ENCODE measurements at places on chromosomes 6 and 20.

- DNase-seq, result no peak
Measured at GRCh38 chr20:24366336-24367004, 103.0 kb upstream of the SYNDIG1 start.

DNA sequence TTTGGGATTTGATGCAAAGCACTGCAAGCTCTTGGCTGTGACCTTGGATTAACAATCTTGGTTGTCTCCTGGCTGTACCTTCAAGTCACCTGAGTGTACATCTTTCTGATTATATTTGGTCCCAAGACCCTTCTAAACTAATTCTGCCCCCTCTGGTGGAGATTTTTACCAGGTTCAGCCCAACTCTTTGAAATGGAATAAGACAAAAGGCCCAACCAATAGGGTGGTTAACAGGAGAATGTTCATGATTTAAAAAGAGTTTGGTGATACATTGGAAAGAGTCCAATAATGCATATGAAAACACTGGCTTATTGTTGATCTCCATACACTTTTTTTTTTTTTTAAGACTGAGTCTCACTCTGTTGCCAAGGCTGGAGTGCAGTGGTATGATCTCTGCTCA lies 77.5 kb upstream of the CD83 start:
- DNase-seq, result no peak

DNA sequence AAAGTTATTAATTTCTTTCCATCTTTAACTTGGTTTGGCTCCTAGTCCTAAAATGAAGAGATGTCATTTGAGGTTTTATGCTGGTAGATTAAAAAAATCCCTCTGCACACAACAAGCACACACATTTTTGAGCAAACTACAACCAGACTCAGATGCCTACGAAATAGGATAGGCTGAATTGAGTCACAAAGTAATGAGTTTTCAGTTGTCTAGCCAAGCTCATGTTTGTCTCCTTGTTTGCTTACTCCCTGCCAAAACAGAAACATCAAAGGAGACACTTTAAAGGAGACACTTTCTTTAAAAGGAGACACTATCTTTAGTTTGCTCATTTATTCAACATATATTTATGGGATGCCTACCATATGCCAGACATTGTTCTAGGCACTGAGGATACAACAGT lies 56.2 kb downstream of the TPBG start:
- no peak for DNase-seq

- no peak for DNase-seq
Measured at GRCh38 chr6:11500008-11500407, 37.5 kb upstream of the TMEM170B start.

DNA sequence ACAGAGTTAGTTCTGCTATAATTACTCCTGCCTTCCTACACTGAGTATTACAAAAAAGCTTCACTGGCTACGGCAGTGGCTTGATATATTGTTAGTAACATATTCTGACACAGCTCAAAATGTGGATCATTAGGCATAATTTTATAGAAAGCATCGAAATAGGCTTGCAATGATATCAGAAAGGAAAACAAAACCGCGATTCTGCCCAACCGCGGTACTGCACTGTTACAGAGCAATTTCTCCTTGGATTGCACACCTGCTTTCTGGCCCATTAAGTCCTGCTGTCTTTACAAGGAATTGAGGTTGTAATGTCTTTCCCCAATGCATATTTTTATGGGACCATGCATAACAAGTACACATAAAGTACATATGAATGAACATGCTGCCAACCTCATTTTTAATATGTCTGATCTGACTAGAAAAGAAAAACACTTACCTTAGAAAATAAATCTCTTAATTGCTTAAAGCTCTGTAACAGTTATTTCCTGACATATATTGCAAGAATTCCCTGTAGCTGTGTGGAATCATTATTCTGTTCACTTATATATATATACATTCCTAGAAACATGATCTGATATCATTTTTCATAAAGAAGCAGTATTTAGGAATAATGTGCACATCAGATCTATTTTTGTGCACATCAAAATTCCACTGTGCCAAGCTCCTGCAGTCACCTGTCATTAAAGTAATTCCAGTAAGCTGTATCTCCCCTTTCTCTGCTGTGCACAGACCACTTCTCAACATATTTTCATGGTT lies 763.9 kb downstream of the HACE1 start:
- DNase-seq, result no peak

GRCh38 chr6:112172540-112172939 lies 81.8 kb downstream of the LAMA4 start:
- DNase-seq, result no peak

DNA sequence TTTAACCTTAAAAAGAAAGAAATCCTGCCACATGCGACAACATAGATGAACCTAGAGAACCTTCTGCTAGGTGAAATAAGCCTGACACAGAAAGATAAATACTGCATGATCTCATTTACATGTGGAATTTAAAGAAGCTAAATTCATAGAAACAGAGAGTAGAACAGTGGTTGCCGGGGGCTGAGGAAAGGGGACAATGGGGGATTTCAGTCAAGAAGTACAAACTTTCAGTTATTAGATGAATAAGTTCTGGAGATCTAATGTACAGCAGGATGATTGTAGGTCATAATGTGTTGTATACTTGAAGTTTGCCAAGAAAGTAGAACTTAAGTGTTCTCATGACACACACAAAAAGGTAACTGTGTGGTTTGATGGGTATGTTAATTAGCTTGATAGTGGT lies 204.3 kb upstream of the PRSS16 start:
- DNase-seq, result no peak

DNA sequence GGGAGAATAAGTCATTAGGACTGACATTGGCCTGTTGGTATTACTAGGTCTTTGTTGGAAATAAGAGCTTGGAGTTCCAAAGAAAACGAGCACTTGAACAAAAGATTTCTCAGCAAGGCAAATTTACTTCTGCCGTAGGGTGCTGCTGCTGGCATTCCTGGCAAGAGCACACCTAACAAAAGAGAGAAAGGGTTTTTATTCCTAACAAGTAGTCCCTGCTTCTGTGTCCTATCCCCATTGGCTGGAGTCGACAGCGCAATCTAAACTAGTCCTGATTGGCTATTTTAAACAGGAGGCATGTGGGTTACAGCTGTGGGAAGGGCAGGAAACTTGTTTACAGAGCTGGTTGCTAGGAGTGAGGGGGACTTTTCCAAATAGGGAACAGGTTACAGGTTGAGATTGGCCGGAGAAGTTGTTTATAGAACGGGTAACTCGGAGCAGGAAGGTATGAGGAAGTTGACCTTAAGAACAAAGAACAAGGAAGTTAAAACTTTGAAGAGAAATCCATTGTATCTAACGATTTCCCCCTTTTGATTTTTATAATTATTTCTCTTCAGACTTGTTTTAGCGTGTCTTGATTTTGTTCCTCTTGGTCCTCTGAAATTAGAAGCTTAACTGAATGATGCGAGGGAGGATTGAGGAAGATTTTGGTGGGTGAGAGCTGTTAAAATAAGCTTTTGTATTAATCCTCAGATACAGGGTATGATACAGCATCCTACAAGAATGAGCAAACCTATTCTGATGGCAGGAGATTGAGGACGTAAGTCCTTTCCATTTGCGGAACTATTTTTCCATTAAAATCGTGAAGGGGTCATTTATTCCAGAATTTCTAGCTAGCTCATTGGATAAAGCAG lies 3.4 kb upstream of the ZNFX1 start:
- no peak for DNase-seq

DNA sequence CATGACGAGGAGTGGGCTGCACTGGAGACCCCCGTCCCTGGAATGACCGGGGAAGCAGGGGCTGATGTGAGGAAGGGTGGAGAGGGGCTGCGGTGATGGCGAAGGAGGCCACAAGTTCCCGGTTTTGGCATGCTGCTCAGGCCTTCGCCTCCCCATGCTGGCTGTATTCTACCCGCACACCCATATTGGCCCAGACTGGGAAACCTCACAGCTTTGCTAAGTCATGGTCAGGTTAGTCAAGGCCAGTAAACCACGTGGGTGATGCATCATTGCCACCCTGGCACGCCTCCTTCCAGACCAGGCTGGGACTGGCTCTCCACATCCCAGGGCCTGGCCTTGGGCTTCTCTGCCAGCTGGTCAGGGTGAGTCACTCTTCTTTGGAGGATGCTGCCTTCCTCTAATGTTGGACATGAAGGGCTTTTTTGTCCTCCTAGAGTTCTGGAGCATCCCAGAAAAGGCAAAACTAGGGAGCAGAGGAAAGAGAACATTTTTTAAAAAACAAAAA lies 53.8 kb downstream of the PCNA start:
- DNase-seq, result no peak

DNA sequence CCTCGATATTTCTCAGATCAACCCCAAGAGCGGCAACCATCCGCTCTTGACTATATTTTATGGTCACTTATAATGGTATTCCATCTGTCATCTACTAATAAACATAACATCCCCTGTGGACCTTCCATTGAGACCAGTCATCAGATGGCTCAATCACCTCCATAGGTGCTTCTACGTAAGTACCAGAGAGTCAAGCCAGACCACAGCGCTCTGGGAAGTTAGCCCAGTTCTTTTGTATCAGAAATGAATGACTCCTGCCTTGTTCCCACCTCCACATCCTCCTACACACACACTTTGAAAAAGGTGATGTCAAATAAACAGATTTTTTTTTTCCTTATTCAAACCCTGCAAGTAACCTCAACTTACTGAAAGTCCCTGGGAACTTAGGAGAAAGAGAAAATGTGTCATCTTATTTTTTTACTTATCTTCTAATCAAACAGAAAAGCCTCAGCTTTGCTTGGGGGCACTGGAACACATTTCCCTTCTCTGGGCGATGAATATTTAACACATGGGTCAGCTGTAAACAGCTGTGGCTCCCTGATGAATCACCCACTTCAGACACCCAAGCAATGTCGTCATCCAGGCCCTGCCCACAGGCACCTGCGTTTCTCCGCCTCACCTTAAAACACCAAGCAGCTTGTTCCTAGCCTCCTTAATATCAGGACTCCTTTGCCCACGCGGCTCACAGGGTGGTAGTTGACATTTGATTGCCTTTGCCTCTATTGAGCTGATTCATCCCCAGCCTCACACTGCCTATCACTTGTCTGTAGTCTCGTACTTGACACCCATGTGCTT lies 121.4 kb upstream of the LY86 start:
- no peak for DNase-seq

GRCh38 chr6:25014791-25015560 lies 79.2 kb upstream of the RIPOR2 start:
- no peak for DNase-seq

DNA sequence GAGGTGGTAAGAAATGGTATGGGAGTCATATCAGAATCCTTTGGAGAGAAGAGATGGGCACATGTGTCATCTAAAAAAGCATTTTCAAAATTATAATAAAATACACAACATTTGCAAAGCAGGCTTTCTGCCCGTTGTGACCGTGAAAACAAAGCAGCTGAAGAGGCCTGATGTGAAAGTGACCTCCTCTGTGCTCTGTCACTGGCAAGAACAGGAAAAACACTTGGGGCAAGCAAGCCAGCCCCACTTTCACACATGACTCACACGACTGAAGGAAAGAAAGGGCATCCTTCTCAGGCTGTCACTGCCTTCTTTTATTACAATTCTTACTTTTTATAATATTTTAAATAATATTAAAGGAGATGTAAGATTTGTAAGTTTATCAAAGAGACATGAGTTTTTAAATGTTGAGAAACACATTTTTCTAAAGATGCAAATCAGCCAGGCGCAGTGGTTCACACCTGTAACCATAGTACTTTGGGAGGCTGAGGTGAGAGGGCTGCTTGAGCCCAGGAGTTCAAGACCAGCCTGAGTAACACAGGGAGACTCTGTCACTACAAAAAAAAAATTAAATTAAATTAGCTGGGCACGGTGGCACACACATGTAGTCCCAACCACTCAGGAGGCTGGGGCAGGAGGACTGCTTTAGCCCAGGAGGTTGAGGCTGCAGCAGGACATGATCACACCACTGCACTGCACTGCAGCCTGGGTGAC lies 143.7 kb downstream of the BTBD9 start:
- no peak for DNase-seq

Measured in activated CD4-positive, alpha-beta T cell treated with anti-CD3 and anti-CD28 coated beads for 24 hours (primary cell).